ENCODE measurements at places on chromosomes 16 and 17.

DNA sequence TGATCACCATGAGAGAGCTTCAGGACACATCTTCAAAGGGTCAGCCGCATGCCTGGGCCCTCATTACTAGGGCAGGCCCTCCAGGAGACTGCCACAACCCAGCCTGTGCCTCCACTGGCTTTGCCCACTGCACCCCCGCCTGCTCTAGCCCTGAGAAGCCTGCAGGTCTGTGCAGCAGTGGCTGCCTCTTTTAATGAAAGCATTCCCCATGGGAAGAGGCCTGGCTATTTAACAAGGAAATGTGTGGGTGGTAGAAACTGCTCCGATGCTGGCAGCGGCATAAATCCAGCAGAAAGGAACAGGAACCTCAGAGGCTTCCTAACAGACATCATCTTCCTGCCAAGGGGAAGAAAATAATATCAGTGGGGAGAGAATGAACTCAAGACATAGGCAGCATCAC is 375 bp upstream of the KRT32 start:
- no peak for DNase-seq

- no peak for DNase-seq
Observed at GRCh38 chr17:69326377-69327059, 415 bp downstream of the ABCA5 start.

DNA sequence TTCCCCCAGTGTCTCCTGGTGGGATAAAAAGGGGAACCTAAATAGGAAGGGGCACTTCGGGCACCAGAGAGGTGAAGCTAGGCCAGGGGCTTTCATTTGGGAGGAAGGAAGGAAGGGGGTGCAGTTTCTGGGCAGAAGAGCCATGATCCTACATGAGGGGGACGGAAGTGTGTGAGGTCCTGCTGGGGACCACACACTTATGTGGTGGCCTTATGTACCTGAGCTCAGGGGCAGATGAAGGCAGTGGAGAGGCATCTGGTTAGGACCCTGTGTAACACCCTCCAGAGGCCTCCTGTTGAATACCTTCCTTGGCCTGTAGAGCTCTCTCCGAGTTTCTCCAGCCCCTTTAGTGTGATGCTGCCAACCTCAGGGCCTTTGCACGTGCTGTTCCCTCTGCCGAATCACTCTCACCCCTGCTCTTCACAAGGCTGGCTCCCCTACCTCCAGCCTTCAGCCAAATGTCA is 21.2 kb downstream of the IGFBP4 start:
- no peak for DNase-seq

DNA sequence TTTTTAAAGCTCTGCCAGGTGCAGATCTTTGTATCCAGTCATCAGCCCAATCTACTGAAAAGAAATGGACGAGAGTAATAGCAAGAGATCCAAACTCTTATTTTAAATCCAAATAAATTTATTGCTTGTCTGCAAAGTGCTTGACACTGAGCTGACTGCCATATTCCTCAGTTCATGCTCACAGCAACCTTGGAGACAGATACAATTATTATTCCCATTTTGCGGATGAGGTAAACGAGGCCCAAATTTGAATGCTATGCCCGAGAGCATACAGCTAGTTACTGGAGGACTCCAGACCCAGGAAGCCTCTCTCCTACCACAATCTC is 620 bp downstream of the NOB1 start:
- DNase-seq = no peak

DNA sequence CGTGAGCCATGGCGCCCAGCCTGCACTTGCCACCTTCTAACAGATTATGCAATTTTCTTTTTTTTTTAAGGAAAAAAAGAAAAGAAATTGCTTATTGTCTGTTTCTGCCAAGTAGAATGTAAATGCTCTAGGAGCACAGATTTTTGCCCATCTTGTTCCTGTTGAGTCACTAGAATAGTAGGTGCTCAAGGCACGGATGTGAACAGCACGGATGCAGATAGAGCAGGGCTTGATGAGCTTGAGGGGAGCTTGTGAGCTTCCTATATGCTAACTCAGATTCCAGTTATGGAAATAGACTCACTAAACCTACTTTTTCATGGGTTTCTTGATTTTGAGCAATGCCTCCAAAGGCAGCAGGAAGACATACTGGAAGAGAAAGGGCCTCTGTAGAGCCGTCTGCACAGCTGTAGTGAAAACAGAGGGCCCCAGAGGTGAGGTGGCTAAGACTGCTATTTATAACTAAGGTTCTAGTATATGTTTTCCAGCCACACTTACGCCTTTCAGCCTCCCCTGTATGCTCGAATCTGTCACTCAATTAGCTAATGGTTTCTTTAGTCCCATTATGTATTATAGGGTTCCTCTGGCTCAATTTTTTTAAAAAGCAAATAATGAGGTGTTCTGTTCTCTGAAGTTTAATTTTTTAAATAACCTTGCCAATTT is 72.8 kb downstream of the WWP2 start:
- DNase-seq = no peak
